ENCODE measurements at places on chromosomes 11 and 22. TPM values are rescaled to one million over a fixed set of nuclear protein-coding genes. Genes with fewer than 3 reads are reported as not detected.

DNA sequence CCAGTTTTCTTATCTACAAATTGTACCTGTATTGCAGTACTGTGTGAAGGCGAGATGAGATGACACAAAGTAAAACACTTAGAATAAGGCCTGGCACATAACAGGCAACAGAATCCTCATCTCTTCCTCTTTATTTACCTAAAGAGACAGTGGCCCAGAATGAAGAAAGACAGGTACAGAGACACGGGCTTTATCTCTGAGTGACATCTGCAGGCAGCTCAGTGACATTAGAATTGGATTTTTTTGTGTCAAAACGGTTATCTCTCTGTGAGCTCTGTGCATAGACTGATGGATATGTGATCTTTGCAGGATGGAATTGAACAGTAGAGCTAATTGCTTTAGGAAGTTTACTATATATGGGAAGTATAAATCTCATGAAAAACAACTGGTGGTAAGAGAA is 36.2 kb upstream of the TRPC6 start:
- DNase-seq, result no peak

- no peak for DNase-seq
Measured at GRCh38 chr11:2793701-2794045, 91.9 kb downstream of the CDKN1C start.

GRCh38 chr11:48095779-48096470 is 115.6 kb downstream of the PTPRJ start:
- no peak for DNase-seq

DNA sequence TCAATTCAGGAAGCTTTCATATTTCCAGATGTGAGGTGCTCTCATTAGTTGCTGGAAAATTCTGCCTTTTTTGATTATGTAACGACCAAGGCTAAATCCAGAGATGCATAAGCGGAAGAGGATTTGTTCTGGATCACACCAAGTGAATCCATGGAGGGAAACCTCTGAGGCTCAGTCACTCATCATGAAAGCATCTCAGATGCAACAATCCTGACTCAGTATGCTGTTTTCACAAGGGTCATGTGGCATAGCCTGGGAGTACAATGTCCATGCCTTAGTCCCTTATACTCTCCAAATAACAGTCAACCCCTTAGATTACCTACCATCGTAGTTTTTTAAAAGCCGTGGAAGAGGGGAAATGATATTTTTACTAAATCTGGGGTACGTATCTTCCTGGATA is 445.6 kb downstream of the NTM start:
- no peak for DNase-seq

DNA sequence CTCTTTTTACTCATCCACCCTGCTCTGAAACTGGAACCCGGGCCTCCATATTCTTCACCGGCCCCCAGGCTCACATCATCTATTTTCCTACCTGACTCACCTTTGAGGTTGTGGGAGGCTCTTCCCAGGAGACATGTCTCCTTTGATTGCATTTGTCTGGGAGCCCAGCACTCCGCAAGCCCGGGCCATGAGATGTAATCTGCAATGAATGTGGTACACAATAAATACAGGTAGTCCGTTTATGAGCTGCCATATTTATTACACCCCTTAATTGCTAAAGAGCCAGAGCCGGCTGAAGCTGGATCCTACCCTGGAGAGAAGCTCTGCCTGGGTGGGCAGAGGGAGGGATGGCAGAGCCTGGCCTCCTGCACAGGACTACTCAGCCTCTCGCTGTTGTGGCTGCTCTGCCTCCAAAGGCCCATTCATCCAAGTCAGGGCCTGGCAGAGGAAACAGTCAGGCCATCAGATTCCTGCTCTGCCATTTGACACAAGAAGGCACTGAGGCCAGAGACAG is 49.5 kb downstream of the TP53I11 start:
- DNase-seq, result no peak

Gene DBX1
- not detected for total RNA-seq

Gene ABTB2
- 9.3 TPM for total RNA-seq

All from tibial nerve (tissue), 4 donors.